ENCODE measurements at places on chromosomes 16 and 17. TPM values are rescaled to one million over a fixed set of nuclear protein-coding genes. Genes with fewer than 3 reads are reported as not detected.

Gene C17orf67
- 0.52 TPM for total RNA-seq

Gene PRSS21
- total RNA-seq, result 6.9 TPM

Gene GAN
- 19.9 TPM for total RNA-seq

Gene GPRC5B
- total RNA-seq, result 3.1 TPM

Gene ACAP1
- total RNA-seq, result 3.8 TPM

Gene ZNF319
- total RNA-seq, result 5.1 TPM

Gene CACNG5
- not detected for total RNA-seq

Gene SPG7
- total RNA-seq, result 48.0 TPM

Gene ABCC6
- total RNA-seq, result 0.08 TPM

Gene CCDC40
- 0.72 TPM for total RNA-seq

Gene ITGA2B
- total RNA-seq, result 0.68 TPM

Gene MYO1D
- 55.0 TPM for total RNA-seq

Gene C16orf89
- total RNA-seq, result 0.56 TPM

Gene ITGA3
- 83.1 TPM for total RNA-seq

Gene GPT2
- total RNA-seq, result 92.0 TPM

Gene TVP23C
- 8.0 TPM for total RNA-seq

Gene TBC1D28
- not detected for total RNA-seq

Gene MAP2K6
- total RNA-seq, result 6.9 TPM

Gene C16orf86
- 0.84 TPM for total RNA-seq

Gene CCL22
- 0.20 TPM for total RNA-seq

Gene PNPO
- total RNA-seq, result 33.3 TPM

Gene NTN3
- 0.08 TPM for total RNA-seq

Gene CD7
- 0.80 TPM for total RNA-seq

Gene DNASE1L2
- total RNA-seq, result 0.12 TPM

Gene CHRNE
- 0.32 TPM for total RNA-seq

Gene MEOX1
- 1.2 TPM for total RNA-seq

Gene ATAD5
- 3.8 TPM for total RNA-seq

Gene TRPV3
- total RNA-seq, result 1.3 TPM

Gene HBA2
- 8.2 TPM for total RNA-seq

Gene COG1
- total RNA-seq, result 15.9 TPM

Gene TBC1D3I
- 0.68 TPM for total RNA-seq

Gene GPR142
- total RNA-seq, result not detected

Gene SMTNL2
- total RNA-seq, result 0.56 TPM

Gene P3H4
- total RNA-seq, result 1.9 TPM

Gene CDK5R1
- total RNA-seq, result 12.6 TPM

Gene KRT40
- not detected for total RNA-seq

Gene C16orf92
- total RNA-seq, result not detected

Gene ACSM2A
- not detected for total RNA-seq

Gene XYLT1
- 11.0 TPM for total RNA-seq

Gene ATP2A1
- total RNA-seq, result 0.48 TPM

Gene CD300H
- not detected for total RNA-seq

Gene PRKCB
- total RNA-seq, result 0.76 TPM

Gene SRCIN1
- 6.6 TPM for total RNA-seq

Gene KRT39
- not detected for total RNA-seq

Gene KRTAP9-4
- total RNA-seq, result not detected

Gene TUBD1
- total RNA-seq, result 12.5 TPM

Gene CFAP52
- not detected for total RNA-seq

Gene PTX4
- total RNA-seq, result not detected

Gene ASPHD1
- 1.00 TPM for total RNA-seq

Gene SLFN11
- total RNA-seq, result 6.6 TPM

Gene RNF135
- 23.7 TPM for total RNA-seq

Gene KRTAP9-2
- not detected for total RNA-seq
